Stimulated activated CD4-positive, alpha-beta T cell treated with anti-CD3 and anti-CD28 coated beads, Interleukin-15, amount 100 ng/mL, for 48 hours (primary cell): ENCODE measurements at places on chromosomes 6 and 20.
A peak's percentile ranks its signal among the peaks of the same experiment; 100 is the strongest.

- no peak for DNase-seq
Measured at GRCh38 chr6:145068577-145068976, 666.7 kb downstream of the EPM2A start.

- no peak for DNase-seq
Measured at GRCh38 chr6:30322527-30323501, 3.9 kb upstream of the TRIM39 start.

DNA sequence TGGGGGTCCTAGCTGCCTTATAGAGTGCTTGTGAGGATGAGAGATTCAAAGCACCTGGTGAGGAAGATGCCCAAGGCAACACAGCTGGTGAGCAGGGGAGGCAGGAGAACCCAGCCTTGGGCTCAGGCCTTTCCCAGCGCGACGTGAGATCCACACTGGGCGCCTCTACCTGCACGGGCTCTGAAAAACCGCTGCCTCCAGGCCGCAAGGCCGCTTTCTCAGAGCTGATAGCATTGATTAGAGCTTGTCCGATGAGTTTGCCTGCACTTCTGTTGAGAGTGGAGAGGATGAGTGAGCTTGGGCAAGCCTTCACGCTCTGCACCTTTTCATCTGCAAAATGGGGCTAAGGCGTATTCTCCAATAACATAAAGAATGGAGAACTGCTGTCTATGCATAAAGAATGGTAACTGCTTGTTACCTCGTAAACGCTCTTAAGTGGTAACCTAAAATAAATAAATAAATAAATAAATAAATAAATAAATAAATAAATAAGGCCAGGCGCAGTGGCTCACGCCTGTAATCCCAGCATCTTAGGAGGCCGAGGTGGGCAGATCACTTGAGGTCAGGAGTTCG lies 916 bp downstream of the PABPC1L start:
- DNase-seq, result no peak

GRCh38 chr20:24668791-24669190 lies 199.4 kb downstream of the SYNDIG1 start:
- no peak for DNase-seq

DNA sequence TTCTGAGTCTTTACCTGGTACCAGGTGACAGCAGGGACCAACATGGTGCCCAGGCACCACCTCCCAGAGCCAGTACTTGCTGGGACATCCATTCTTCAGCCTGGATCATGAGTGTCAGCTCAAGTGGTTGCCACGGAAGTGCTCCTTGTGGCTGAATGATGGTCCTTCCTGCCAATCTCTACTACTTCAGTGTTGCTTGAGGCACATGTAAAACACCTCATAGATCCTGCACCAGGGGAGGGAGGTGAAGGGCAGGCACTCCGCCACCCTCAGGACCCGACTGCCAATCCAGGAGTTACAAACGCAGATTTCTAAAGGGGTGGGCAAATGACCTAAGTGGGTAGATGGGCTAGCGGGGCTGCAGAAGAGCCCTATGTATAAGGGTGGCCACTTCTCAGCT lies 226.0 kb downstream of the PREX1 start:
- DNase-seq, result no peak

- DNase-seq, result no peak
Measured at GRCh38 chr20:25548613-25549086, 36.7 kb downstream of the NINL start.

GRCh38 chr6:142925575-142926110 lies 19.3 kb downstream of the HIVEP2 start:
- DNase-seq, result no peak

- DNase-seq, result no peak
Measured at GRCh38 chr20:18717062-18717461, 96.5 kb upstream of the SCP2D1 start.

GRCh38 chr6:53934023-53934422 lies 139.2 kb downstream of the LRRC1 start:
- DNase-seq, result no peak

- DNase-seq, result no peak
Measured at GRCh38 chr6:159999240-159999671, 30.4 kb downstream of the IGF2R start.

DNA sequence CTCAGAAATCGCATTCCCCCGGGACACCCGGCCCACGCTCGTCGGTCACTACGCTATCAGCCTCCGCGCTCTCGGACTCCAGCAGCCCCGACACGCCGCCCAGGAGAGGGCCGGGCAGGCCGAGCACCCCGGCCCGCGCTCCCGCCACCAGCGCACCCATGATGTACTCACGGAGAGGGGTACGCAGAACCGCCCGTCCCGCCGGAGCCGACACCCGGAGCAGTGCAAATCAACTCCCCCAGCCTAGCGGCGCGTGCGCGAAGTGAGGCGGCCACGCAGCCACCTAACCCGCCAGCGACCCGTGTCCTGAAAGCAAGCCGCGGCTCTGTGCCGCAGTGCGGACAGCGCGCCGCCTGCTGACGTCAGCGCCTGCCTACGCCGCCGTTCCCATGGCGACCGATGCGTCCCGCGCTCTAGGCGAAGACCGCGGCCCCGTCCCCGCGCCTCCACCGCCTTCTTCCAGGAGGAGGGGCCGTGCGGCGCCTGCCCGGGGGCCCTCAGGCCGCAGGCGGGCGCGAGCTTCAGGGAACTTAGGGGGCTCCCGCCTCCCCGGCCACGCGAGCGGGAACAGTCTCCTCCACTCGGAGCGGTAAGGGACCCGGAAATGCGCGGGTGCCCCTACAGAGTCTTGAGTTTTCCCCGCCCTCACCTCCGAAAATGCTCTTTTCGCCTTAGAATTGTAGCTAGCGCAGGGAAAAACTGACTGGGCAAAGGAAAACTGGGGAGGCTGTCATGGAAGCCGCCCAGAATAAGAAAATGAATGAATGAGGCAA lies at the start of gene AHI1:
TSS of gene AHI1 (minus strand) at position 329 of the 773 bp plus-strand sequence. CDS start 5,503 bp downstream, outside the sequence.
- DNase-seq, result peak; percentile 84

GRCh38 chr6:44161997-44162338 lies 3.3 kb downstream of the CAPN11 start:
- DNase-seq, result no peak

DNA sequence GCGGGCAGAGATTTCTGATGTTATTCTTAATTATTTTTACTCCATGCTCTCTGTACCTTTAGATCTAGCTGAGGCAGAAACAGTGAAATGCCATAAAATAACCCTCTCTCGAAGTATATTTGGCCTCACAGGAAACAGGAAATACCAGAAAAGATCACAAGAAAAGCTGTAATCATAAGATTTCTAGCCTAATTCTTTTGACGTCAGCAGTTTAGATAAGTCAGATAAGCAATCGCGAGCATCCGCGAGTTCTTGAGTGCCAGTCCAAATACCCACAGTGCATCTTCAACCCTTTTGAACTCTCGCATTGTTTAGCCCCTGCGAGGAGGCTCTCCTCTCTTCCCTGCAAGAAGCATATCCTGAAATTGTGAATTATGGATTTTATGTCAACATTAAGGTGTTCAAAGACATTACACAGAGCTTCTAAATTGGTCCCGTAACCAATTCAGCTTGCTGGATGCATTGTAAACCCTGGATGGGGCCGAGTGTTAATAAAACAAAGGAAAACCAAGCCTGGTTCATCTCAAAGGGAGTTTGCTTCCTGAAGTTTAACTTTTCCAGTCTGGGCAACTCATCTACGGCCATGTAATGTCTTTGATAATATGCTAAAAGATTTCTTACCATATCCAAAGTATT lies 198.9 kb downstream of the MTFR2 start:
- no peak for DNase-seq

DNA sequence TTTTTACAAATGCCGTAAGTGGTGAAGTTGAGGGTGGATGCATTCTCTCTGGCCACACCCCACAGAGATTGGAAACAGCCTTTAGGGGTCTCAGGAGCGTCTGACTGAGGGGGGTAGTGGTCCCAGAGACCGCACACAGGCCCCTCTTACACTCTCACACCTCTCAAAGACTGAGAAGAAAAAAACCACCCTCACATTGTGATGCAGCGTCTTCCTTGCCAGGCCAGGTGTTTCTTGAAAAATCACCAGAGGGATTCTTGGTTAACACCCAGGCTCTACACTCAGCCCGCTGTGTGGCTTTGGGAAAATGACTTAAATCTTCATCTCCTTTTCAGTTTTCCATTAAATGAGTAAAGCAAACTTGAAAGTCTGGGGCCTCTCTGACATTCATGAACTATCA lies 115.8 kb upstream of the SPTLC3 start:
- DNase-seq, result no peak

GRCh38 chr20:19380211-19380610 lies 167.8 kb downstream of the SLC24A3 start:
- DNase-seq, result no peak

GRCh38 chr6:56143796-56144195 lies 103.6 kb downstream of the COL21A1 start:
- DNase-seq, result no peak

DNA sequence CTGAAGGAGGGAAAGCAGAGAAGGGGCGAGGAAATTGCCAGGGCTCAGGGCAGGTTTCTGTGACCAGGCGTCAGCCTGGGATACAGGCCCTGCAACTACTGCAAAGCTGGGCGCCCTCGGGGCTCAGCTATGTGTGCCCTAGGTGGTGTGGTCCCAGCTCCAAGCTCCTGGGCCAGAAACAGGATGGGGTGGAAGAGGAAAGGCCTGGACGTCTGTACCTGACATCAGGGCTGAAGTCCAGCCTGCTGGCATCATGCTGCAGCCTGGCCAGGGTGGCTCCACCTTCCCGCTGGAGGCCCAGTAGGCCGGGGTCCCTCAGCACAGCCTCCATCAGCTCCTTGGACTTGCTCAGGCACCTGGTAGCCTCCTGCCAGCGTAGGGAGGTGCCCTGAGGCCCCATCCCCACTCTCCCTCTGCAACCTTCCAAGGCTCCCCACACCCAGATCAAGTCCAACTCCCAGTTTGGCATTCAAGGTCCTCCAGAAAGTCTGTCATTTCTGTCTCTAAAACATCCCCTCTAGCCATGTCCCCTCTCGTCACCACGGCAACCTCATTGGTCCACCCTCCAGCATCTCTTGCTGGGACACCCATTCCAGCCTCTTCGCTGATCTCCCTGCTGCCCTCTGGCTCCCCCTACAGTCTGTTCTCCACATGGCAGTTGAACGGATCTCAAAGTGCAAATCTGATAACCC lies 38.2 kb downstream of the KIAA1755 start:
- peak; percentile 32 for DNase-seq

- DNase-seq, result no peak
Measured at GRCh38 chr6:21033084-21033483, 498.8 kb downstream of the CDKAL1 start.

- DNase-seq, result no peak
Measured at GRCh38 chr6:67633058-67633457, 1002.0 kb upstream of the ADGRB3 start.

DNA sequence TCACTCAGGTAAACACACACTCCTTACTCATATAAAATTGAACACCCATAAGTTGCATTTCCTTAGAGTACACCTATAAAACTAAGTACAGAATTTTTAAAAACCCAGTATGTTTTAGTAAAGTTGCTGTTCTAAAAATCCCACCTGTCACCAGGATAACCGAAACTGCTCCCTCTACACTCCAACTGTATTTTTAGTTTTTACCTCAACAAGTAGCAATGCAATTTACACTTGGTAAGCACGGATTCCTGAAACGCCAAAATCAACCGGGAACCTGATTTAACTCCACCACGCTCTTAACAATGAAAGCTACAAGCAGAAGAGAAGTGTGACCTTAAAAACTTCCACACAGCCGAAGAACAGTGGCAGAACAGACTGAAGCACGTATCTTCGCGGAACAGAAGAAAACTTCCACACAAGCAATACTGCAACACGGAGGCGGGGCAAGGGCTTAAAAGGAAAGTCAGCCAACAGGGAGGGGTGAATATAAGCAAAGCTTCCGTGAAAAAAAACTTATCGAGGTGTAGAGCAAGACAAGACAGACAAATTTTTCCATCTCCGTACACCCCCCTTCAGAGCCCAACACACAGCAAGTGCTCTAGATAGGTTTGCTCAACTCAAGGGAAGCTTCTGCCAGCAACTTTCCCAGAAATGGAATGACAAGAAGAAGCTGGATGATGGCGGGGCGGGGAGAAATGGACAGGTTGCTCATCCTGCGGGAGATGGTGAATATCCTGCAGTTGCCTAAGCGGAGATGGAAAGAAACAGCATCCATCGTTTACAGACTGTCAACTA lies 1.4 kb downstream of the STAU1 start:
- peak; percentile 47 for DNase-seq

DNA sequence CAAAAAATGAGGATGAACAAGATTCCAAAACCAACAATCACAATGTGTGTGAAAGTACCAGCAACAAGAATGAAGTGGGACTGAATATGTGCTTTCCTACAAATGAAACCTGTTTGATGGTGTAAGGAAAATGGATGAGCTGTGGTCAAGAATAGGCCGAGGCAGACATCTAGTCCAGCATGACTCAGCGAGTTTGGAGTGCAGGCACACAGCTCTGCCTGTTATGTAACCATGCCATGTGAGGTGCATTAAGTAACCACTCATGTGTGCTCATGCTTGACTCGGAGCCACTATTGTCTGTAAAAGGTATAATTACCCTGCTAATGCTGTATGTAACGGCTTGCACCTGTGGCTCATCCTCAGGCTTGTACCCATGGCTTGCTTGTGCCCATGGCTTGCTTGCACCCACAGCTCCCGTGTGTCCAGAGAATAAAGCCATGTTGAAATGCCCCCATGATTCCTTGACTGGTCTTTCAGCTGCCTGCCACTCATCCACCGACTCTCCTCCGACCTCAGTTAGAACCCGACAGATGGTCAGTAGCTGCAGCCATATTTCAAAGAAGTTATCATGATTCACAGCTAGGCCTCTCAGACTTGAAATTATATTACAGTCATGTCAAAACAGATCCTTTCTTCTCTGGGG lies 98.7 kb downstream of the BACH2 start:
- DNase-seq, result no peak

DNA sequence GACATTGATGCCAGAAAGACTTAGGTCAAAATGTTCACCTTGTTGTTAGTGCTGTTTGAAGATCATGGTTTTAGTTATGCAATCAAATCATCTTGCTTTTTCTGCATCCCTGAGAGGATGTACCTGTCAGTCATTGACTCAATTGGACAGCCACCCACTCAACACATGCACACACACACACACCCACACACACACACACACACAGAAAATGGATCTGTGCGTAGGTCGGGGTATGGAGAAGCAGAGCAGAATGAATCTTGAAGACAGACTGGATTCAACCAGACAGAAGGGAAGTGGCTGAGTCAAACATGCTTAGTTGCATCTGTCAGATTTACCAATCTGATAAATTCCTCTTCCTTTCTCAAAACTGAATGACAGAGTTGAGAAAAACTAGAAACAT lies 19.1 kb upstream of the ZSCAN23 start:
- no peak for DNase-seq

- no peak for DNase-seq
Measured at GRCh38 chr6:38957426-38957825, 91.2 kb upstream of the GLP1R start.

- no peak for DNase-seq
Measured at GRCh38 chr6:42372699-42373098, 79.0 kb downstream of the TRERF1 start.

DNA sequence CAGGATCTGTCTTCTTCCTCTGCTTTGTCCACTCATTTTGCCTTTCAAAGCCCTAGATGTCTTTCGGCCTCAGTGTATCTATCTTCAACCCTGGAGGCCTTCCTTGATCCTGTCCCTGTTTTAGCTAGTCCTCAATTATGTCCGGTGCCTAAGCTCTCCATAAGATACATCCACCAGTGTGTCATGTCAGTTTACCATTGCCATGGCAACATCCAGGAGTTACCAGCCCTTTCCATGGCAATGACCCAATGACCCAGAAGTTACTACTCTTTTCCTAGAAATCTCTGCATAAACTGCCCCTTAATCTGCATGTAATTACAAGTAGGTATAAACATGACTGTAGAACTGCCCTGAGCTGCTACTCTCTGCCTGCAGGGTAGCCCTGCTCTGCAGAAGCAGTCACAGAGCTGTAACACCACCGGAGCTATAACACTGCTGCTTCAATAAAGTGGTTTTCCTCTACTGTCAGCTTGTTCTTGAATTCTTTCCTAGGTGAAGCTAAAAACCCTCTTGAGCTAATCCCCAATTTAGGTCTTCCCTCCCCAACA lies 712.1 kb upstream of the AGPAT4 start:
- no peak for DNase-seq
